ENCODE measurements at places on chromosomes 1 and 21.

DNA sequence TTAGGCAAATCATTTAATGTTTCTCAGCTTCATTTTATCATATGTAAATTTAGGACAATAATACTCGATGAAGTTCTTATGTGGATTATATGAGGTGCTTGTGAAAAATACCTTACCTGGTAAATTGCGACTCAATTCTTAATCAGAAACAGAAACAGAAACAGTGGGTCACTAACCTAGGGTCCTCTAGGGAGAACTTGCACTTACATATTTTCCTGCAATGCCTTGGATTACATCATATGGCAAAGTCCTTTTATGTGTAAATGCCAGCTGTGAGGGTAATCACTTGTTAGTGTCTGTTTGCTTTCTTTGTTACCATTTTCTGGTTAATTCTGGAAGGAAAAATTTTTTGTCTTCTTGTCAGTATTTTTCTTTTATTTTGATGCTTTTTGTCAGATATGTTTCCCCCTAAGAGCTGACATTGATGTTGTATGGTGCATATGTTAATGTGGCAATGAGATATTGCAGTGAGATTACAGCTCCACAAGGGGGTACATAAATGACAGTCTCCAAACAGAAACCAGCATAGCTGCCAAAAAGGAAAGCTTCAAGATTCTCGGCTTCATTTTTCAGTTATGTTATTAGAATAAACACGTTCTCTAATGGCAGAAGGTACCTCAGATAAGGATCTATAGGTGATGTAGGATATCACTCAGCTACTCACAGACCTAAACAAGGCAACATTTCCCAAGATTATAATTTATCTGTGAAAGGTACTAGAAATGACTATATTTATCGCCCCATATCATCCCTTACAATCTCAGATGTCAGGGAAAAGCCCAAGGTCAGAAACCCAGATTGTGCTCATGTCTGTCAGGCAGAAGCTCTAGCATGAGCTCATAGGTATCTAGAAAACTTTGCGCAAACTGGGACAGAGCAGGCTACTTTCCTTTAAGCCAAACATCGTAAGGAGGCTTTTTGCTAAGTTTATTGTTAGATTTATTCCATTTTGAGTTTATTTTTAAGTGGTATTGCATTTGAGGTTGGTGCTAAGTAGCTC lies 119.9 kb downstream of the FASLG start:
- DNase-seq, result no peak

GRCh38 chr1:97348599-97349265 lies 572.1 kb downstream of the DPYD start:
- no peak for DNase-seq

DNA sequence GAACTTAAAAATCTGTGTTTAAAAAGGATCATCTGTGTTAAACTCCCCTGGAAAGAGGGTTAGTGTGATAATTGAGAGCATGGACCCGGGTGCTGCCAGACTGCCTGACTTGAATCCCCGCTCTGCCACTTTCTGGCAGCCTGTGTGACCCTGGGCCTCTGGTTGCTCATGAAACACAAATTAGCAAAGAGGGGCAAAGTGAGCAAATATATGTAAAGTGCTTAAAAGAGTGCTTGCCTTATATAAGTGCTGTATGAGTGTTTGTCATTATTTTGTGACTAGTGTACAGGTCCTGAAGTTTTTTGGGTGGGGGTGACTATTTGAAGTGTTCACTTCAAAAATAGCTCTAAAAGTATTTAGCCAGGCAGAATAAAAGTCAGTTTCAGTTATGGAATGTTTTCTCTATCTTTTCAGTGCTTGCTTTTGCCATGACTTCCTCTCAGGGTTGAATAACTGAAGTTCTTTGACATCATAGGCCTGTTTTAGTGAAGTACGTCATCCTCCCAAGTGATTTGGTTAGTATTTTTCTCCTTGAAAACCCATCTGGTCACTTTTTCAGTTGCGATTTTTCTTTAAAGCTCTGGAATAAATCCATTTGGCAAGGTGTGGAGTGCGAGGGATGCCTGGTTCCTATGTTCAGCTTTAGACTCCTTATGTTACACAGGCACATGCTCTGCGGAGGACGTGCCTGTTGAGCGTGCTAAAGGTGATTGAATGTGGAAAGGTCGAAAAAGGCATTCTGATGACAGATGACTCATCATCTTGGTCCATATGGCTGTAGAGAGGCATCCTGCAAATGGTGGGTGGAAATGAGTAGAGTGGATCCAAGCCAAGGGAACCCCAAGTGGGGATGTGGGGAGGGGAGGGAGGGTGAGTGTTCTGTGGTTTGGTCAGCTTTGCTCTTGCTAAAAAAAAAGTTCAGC lies 47.8 kb downstream of the AK4 start:
- no peak for DNase-seq

GRCh38 chr1:177923441-177923840 lies 46.4 kb downstream of the SEC16B start:
- no peak for DNase-seq

DNA sequence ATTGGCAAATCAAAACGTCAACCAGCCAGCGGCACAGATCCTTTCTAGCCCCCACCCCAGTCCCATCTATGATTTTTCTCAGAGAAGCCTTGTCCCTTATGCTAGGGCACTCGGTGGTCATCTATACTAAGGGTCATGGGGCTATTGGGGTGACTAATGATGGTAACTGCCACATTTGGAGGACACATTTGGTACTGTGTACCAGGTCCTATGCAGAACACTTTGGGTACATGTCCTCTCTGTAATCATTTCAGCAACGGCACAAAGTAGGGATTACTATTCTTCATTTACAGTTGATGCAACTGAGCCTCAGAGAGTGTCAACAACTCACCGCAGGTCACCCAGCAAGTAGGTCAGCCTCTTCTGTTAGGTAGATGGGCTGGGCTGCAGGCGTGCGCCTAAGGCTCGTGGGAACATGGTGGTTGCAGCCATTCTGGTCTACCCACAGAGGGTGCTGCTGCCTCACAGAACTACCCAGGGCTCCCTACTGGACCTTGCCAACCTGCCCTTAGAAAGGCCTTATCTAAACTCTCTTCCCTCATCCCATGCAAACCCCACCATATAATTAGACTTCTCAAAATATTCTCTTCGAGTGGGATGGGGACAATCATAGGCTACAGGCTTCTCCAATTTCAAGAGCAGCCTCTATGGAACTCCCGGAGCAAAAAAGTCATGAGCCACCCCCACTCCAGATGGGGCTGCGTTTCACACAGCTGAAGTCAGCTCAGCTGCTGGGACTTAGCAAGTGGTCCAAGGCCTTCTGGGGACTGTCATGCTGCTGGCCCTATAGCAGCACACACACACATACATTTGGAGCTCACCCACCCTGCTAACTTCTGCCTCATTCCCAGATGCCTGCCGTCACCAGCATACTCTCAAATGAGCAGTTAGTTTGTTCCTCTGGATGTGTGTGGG lies 5.8 kb upstream of the SDHB start:
- DNase-seq, result peak; percentile 83

- no peak for DNase-seq
Observed at GRCh38 chr1:160032165-160032820, 503 bp upstream of the PIGM start.

DNA sequence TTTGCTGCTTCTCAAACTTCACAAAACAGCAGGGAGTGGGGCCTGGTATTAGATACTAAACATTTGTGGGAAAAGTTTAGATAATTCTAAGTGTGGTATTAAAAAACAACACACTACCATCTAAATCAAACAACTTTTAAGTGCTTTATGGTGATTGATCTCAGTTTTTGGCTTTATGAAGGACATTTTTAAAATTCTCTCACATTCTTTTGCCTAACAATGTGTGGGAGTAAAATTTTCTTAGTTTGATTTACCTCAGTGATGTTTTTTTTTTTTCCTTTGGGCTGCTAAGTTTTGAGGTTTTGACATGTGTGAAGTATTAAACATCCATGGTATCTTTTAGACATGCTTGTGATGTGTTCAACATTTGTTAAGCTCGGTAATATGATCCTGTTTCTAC lies 116.2 kb downstream of the DISP1 start:
- no peak for DNase-seq

- no peak for DNase-seq
Observed at GRCh38 chr21:34818662-34819158, 149.9 kb downstream of the CLIC6 start.

DNA sequence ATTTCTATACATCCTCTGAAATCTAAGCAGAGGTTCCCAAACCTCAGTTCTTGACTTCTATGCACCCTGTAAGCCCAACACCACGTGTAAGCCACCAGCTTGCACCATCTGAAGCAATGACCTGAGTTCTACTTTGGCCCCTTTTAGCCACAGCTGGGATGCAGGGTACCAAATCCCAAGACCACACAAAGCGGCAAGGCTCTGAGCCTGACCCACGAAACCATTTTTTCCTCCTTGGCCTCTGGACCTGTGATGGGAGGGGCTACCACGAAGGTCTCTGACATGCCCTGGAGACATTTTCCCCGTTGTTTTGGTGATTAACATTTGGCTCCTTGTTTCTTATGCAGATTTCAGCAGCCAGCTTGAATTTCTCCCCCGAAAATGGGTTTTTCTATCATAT lies 38.8 kb downstream of the STXBP3 start:
- DNase-seq, result no peak

DNA sequence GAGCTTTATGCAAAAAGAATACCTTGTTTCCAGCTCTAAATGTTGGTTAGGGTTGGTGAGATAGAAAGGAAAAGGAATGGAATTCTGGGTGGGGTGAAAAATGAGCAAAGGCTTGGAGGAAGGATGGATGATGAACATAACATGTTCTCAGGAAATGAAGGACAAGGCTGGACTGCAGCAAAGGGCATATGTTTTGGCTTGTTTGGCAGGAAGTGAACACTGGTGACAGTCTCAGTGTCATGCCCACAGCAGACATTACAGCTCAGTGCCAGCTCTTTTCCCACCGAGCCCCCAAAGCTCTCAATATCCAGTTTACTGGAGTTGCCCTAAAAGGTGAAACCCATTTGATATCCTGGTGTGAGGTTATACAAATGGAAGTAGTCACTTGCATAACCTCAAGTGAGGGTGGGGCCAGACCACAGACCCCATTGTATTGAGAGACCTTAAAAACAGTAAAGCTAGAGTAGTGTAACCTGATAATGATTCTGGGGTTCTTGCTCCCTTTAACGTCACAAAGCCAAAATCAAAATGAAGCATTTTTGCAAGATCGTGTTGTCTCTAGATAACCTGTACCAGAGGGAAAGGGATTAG lies 270.6 kb downstream of the NFIA start:
- no peak for DNase-seq

DNA sequence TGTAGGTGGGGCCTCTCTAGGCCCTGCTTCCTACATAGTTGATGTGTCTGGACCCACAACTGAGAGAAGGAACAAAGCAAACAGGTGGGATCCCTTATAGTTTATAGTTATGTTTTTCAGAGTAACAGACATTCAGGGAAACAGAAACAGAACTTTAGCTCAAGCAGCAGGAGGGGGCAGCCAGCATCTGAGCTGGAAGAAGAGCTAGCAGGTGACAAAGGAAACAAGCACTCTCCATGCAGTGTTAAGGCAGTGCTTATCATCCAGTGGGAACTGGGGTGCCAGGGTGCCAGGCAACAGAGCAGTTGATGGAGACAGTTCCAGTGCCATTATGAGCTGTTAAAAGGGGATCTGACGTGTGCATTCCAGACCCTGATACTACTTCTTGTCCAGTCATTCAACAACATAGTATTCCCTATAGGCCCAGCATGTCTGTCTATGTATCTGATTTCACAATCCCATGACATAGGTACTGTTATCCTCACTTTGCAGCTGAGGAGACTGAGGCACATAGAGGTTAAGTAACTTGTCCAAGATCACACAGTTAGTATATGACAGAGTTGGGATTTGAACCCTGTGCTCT lies 13.5 kb downstream of the HIVEP3 start:
- no peak for DNase-seq

DNA sequence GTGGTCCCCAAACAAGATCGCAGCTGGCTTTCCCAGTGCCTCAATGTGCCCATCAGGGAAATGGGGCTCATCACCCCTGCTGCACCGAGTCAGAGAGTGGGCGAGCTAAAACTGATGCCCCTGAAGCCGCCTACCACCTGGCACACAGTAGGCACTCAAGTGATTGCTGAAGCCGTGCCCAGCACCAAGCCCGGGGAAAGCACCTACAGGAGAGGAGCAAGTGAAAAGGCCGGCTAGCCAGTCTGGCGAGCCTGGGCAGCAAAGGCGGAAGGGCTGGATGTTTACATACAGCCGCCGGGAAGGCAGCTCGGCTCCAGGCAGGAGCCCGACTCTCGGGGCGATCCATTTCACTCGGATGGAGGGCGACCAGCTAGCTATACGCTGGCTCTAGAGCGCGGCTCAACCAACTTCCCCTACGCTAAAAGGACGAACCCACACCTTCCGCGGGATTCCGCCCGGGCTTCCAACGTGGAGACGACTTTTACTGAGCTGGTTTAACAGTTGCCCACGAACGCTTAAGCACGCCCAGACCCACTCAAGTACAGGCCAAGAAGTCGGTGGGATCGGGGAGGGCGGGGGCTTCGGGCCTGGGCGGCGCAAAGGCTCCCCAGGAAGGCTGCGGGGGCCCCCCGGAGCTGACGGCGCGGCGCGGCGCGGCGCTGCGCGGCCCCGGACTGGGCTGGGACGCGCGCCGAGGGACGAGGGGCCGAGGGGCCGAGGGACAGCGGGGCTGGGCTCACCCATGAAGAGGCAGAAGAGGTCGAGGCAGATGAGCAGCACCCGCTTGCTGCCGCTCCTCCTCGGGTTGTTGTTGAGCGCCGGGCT lies 1.0 kb downstream of the PLPP3 start:
- peak; percentile 68 for DNase-seq

- no peak for DNase-seq
Observed at GRCh38 chr1:73161418-73161817, 879.1 kb upstream of the NEGR1 start.

DNA sequence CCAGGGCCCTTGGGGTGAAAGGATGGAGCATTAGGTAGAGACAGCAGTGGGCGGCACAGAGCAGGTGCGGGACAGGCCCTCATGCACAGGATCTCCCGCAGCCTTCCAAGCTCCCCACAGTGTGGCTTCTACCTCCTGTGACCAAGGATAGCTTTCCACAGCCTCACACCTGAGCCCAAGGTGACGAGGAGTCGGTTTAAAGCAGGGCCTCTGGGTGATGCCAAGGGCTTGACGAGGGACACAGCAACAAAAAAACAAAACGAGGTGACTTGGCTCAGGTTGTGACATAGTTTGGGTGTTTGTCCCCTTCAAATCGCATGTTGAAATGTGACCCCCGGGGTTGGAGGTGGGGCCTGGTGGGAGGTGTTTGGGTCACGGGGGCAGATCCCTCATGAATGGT lies 15.3 kb downstream of the RSPH1 start:
- no peak for DNase-seq

DNA sequence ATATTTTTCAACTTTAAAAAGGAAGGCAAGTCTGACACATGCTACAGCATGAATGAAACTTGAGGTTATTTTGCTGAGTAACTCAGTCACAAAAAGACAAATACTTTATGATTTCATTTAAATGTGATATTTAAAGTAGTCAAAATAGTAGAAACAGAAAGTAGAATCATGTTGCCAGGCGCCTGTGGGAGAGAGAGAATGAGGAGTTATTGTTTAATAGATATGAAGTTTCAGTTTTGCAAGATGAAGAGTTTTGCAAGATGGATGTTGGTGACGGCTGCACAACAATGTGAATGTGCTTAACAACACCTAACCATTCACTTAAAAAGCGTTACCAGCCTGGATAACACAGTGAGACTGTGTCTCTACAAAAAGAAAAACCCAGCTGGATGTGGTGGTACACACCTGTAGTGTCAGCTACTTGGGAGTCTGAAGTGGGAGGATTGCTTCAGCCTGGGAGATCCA lies 20.7 kb upstream of the ATP1A1 start:
- no peak for DNase-seq

- DNase-seq, result no peak
Observed at GRCh38 chr1:62425041-62425440, 11.8 kb upstream of the USP1 start.

GRCh38 chr1:145922266-145922665 lies 3.7 kb upstream of the PEX11B start:
- no peak for DNase-seq

GRCh38 chr1:92992877-92993276 lies 31.6 kb upstream of the DIPK1A start:
- no peak for DNase-seq
